ENCODE measurements at places on chromosomes 5 and 9.
A peak's percentile ranks its signal among the peaks of the same experiment; 100 is the strongest.

DNA sequence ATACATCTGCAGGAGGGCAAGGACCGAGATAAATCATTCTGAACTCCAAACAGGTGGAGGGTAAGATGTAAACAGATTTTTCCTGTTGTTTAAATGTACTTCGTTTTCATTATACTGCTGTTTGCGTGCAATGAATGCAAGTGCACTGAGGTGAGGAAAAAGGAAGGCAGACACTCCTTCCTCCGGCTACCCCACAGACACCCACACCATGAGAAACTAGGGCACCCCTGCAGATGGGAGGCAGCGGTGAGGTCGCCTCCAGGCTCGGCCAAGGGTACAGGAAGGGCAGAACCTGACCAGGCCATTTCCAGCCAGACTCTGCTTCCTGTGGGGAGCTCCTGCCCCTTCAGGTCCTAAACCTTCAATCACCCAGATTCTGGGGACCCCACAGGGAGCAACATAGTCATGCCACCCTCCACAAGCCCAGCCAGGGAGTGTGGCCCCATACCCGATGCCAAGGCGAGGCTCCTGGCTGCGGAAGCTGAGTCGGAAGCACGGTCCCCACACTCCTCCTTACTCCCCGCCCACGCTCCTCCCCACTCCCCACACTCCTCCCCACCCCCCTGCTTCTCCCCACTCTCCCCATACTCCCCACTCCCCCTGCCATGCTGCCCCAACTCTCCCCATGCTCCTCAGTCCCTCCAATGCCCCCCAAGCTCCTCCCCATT is 37.1 kb downstream of the VAV2 start:
- no peak for DNase-seq

GRCh38 chr5:14593326-14594021 is 11.9 kb downstream of the OTULINL start:
- DNase-seq, result no peak

GRCh38 chr5:133520062-133520461 is 92.3 kb downstream of the FSTL4 start:
- DNase-seq, result no peak

DNA sequence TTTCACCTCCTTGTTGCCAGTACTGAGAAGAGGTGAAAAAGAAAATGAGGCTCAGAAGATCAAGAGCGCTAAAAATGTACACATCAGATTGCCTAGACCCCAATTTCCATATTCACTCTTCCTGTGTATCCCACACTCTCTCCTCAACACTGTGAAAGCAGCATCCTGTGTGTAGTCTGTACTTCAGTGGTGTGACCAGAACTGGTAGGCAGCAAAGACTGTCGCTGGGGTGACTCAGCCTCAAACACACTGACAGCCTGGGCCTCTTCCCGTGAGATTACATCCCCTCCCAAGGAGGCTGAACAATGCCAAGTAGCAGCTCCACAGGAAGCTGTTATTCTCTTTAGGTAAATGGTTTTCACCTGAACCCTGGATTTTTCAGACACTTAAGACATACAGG is 135.5 kb downstream of the CCDC192 start:
- DNase-seq, result no peak

- DNase-seq, result no peak
These were observed 142.1 kb downstream of the HINT1 start for GRCh38 chr5:131022811-131023497.

DNA sequence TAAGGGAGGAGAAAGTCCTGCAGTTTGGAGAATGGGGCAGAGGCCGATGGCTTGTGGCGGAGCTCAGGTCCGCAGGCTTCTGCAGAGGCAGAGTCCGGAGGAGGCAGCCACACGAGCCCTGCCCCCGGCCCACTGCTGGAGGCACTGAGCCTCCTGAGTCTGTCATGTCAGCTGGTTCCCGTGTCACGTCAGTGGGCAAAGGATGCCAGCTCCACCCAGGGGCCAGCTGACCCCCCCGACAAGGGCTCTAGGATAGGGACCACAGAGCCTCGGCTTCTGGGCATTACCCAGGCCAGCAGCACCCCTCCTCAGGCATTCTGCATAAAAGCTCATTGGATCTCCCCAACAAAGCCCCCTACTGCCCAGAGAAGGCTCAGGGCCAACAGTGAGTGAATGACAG is 8.5 kb downstream of the SH3PXD2B start:
- no peak for DNase-seq

GRCh38 chr9:136074706-136075105 is 20.4 kb downstream of the NACC2 start:
- no peak for DNase-seq

DNA sequence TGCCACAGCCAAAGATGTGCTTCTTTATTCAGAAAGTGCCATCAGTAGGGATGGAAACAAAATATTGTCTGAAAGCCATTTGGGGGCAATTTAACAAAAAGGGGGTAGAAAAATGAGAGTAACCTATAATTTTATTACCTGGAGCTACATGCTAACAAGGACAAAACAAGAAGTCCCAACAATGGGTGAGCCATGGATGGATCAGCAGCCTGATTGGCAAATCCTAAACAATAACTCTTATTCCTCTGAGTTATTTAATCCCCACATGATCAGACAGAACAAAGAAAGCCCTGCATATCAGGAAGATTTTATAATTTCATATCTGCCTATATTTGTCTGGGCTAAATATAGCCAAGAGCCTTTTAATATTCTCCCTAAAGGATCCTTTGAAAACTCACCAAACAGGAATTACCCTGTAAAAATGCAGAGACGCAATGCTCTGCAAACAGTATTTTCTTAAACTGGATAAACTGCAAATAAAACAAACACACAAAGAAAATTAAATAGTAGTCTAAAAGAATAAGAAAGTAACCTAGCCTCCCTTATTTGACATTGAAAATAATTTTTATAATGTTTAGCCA is 483.4 kb downstream of the ZNF608 start:
- DNase-seq, result no peak

- no peak for DNase-seq
These were observed 77.5 kb upstream of the PLPP6 start for GRCh38 chr9:4584636-4585035.

- no peak for DNase-seq
These were observed 166.7 kb upstream of the ELL2 start for GRCh38 chr5:96128204-96128864.

DNA sequence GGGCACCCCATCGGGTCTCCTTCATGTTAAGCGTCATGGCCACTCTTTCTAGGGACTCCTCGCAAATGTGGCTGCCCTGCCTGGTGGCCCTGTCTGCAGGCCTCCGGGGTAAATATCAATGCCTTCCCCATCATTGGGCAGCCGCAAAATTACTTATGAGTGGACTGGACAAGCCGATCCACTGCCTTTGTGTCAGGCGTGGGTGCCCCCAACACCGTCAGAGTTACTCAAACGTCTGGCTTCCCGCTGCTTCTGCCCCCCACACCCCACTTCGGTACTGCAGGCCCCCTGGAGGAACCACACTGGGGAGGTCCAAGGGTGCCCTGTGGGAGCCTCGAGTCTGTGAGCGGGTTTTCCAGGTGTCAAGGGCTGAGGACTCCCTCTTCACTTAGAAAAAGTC is 3.8 kb downstream of the LHX3 start:
- DNase-seq, result no peak

DNA sequence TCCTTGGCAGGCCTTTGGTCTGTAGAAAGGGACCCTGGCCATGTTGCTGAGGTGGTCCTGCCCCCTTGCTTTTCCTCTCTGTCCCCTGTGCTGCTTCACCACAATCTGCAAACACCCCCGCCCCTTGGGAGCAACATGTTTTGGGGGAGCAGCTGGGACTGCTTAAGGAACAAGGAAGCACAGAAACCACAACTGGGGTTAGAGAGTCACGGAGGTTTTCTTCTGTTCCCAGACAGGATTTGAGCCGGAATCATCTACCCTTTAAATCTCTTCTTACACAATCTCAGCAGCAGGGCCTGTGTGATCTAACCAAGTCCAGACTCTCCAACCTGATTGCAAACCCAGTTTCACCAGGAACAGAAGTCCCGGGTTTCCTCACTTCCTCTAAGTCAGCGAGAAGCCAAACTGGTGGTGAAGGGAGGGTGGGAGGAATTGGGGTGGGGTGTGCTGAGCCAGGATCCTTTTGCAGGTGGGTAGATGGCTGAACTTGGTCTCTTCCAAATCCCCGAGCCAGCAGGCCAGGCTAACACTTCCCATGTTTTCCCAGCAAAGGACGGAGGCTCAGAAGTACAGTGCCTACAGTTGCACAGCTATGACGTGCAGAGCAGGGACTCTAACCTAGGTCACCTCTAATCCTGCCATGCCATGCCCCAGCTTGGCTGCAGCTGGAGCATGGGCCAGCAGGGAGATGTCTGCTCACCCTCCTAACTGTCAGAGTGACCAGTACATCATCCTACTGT is 25.0 kb downstream of the SH3PXD2B start:
- no peak for DNase-seq

DNA sequence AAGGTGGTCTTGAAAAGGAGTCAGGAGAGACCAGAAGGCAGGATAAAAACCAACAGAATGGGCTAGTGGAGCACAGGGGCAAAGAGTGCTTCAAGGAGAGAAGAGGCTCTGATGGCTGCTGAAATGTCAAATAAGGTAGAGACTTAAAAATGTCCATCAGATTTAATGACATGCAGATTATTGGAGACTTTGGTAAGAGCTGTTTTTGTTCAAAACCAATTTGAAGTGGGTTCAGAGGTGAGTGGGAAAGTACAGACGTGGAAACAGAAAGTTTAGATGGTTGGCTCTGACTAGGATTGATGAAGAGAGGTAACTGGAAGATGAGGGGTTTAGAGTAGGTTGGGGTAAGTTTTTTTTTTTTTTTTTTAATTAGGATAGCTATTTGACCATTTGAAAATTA is 14.1 kb downstream of the SLC25A46 start:
- DNase-seq, result no peak

- DNase-seq, result no peak
These were observed 7.4 kb downstream of the BRD3OS start for GRCh38 chr9:134032456-134033222.

DNA sequence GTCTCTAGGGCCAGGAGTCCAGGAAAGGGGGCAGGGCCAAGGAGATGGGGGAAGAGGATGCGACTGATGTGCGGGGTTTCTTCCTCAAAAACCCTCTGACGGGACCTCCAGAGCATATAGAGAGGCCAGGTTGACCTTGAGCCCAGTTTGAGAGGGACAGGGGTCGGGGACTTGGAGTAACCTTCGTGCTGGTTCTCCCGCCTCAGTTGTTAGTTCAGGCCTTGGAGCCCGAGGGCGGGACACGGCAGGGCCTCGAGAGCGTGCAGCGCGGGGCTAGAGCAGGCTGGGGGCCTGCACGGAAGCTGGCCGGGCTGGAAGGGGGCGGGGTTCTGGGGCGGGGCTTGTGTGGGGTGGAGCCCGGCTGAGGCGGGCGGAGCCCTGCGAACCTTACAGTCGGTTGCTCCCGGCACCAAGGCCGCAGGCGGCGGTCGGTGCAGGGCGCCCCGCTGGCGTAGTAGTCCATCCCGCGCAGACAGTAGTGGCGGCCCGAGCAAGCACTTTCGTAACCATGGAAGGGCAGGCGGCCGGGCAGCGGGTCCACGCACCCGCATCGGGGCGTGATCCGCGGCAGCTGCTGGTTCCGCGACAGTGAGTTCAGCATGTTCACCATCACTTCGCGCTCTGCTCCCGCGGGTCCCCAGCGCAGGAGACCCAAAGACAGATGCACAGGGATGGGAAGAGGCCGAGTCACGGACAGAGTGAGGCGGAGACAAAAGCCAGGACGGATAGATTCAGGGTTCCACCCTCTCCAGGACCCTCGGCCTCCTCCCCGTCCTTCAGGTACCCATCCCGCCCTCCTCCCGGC is 4.0 kb upstream of the MYORG start:
- DNase-seq, result peak; percentile 61

DNA sequence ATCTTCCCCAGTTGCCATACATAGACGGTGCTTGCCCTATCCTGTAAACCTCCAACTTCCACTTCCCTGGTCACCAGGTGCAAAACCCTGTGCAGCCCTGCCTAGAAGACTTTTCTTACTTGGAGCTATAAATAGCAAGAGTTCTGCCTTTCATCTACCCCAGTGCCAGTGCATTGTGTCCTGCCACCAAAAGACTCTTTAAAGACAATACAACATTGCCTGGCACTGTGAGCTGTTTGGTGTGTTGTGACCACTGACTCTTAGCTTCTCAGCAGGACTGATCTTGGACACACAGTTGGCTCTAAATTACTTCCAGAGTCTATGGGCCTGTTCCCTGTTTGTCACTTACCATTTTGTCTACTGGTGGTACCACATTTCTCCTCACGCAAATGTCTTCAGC is 608.1 kb downstream of the CDH9 start:
- DNase-seq, result no peak

DNA sequence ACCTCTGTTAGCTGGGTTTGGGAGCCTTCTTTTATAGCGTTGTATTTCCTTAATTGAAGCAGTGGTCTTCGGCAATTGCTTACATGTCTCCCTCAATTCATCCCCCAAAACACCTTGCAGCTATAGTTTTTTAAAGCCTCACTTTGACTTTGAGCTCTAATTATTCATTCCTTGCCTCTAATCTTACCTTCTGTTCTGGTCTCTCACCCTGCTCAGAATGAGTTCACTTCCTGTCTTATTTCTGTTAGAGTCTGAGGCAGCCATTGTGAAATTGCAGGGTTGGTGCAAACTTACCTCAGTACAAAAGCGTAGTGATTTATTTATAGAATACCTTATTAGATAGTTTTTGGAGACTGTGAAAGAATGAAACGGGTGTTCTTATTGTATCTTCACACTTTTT is 35.0 kb downstream of the AOPEP start:
- DNase-seq, result no peak

- no peak for DNase-seq
These were observed 30.8 kb downstream of the SMIM3 start for GRCh38 chr5:150809363-150809762.

GRCh38 chr5:132479111-132479951 is 11.2 kb downstream of the IRF1 start:
- DNase-seq, result no peak

DNA sequence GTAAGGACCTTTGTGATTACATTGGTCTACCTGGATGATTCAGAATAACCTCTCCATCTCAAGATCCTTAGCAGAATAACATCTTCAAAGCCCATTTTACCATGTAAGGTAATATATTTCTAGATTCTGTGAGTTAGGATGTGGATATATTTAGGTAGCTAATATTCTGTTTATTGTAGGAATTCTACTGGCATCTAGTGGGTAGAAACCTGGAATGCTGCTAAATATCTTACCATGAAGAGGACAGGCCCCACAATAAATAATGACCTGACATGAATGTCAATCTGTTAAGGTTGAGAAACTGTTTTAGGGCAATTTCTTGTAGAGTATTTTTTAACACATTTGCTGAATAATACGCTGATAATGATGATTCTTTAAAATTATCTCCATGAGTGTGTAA is 426.8 kb downstream of the MAN2A1 start:
- no peak for DNase-seq

DNA sequence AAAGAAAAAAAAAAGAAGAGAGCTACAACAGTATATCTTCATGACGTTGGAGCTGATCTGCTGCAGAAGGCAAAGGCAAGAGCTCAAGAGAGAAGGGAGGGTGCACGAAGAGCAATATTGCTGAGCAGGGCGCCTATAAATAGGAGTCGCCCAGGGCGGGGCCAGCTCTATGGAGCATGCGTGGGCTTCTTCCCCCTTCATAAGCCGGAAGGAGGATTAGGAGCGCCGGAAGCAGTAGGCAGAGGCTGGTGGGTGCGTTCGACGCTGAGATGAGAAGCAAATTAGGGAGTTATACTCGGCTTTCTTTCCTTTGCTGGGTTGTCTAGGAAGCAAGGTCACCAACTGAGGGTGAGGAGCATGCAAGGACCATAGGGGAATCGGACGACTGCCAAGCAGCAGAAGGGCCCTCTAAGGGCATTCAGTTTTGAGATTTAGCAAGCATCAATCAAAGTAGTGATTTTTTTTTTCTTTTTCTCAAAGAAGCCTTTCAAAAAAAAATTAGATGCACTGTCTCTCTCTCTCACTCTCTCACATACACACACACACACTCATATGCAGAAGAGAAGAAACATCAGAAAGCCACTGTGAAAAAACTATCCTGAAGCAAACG is 496.7 kb downstream of the ENC1 start:
- DNase-seq, result no peak

Measured in midbrain (tissue), 1 donor.